Central memory CD8-positive, alpha-beta T cell (primary cell): ENCODE measurements at places on chromosomes 2 and 18.

GRCh38 chr18:42287047-42287446 lies 332.0 kb downstream of the PIK3C3 start:
- DNase-seq = no peak

DNA sequence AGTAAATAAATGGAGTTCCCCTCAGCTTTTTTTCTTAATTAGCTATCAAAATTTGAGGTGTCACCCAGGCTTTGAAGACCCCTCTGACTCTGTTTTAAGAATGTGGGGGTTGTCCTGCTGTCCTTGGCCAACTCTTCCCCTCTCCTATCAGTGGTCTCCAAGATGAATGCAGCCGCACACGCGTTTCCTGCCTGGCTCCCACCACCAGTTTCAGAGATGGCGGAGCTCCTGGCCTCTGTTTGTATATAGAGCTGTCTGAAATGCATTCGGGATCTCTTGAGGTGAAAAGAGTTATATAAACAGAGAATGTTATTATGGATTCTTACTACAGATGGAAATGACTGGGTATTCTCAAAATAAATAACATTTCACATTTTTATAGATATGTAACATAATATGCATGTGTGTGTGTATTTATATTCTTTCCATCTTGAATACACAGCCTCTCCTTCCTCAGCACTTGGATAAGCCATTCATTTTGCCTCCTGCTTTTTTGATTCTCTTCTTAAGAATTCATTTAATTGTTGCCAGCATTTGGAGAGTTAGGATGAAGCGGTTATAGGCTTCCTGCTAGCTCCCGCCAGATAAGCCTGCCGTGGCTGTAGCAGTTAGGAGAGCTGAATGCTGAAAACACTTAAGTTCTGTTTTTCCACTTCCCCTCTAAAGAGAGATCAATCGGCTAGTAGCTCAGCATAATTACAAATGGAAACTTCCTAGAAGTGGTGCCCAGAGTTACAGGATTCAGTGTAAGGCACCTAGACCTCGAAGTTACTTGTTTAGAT lies 659.3 kb upstream of the FANCL start:
- no peak for DNase-seq

DNA sequence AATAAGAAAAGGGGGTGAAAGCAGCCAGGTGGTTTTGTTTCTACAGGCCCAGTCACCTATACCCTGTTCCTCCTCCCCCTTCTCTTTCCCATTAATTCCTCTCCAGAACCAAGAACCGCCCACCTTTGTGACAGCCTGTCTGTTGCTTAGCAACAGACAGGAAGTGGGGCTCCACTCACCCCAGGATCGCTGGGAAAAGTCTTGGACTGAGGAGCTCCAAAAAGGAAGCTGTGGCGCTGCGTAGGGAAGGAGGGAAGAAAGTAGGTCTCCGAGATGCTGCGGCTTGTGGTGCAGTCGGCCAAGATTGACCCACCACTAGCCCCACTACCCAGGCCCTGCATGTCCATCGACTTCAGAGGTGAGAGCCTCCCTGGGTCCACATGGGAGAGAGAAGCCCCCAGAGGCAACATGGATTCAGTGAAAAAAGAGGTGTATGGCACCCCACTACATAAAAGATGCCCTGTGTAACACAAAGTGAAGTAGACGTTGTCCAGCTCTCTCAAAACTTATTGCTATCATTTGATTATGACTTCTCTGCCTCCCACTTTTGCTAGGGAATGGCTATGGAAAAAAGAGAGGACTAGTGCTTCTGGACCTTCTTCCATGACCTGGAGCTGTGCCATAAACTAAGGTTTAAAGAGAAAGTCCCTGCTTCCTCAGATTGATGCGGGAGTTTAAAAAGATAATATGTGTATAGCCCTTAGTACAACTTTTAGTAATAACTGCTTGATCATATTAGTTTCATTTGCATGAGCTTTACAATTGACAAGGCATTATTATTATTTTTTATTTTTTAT lies at the start of gene FER1L5:
TSS of gene FER1L5 (plus strand) at position 201 of the 797 bp plus-strand sequence. CDS start at position 274, 73 bp downstream.
- DNase-seq = no peak

DNA sequence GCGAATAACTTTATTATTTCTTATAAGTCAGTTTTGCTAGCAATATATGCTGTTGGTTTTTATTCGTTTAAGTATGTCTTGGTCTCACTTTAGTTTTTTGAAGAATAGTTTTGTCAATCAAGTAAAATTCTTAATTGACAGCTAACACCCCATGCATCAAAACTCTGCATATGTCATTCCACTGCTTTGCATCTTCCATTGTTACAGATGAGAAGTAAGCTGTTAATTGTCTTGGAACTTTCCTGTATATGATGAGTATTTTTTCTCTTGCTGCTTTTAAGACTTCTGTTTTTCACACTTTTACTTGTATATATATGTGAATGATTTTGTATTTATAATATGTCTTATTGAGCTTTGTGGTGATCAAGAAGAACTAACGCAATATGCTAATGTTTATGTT lies 1048.4 kb downstream of the CNTNAP5 start:
- DNase-seq = no peak

- DNase-seq = no peak
Measured at GRCh38 chr2:46441838-46442712, 37.3 kb upstream of the TMEM247 start.

- DNase-seq = no peak
Measured at GRCh38 chr2:69559442-69560146, 83.9 kb downstream of the AAK1 start.

GRCh38 chr18:50281972-50282520 lies 723 bp upstream of the MBD1 start:
- DNase-seq = no peak

GRCh38 chr2:104733226-104733943 lies 120.5 kb upstream of the POU3F3 start:
- DNase-seq = no peak

- no peak for DNase-seq
Measured at GRCh38 chr2:139386401-139386800, 606.2 kb upstream of the NXPH2 start.

GRCh38 chr2:242029422-242030225 lies 160.1 kb downstream of the RTP5 start:
- no peak for DNase-seq

- no peak for DNase-seq
Measured at GRCh38 chr2:33145459-33145858, 198.7 kb downstream of the LTBP1 start.

- no peak for DNase-seq
Measured at GRCh38 chr2:150046211-150046610, 441.3 kb downstream of the RND3 start.

DNA sequence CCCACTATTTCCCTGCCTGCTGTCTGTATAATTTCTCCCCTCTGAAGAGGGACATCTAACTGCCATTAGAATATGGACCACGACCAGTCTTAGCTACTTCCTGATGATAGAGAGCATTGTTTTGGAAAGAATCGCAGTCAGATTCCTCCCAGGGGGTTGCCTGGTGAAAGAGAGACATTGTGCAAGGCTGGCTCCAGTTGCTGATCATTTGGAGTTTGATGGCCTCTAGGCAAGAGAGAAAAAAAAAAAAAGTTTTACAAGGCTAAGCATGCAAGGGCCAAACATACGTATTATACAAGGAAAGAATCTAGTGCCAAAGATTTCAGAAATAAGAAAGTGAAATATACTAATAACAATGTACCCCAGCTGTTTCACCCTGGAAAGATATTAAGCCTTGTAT lies 182.2 kb downstream of the CMPK2 start:
- DNase-seq = no peak

GRCh38 chr2:58620093-58620492 lies 379.0 kb upstream of the FANCL start:
- DNase-seq = no peak

- no peak for DNase-seq
Measured at GRCh38 chr2:54728669-54729120, 5.2 kb downstream of the EML6 start.

- no peak for DNase-seq
Measured at GRCh38 chr2:43853141-43854081, 14.6 kb downstream of the ABCG8 start.

GRCh38 chr2:178829299-178829960 lies 22.2 kb upstream of the TTN start:
- no peak for DNase-seq

GRCh38 chr2:143473820-143474219 lies 344.6 kb downstream of the ARHGAP15 start:
- no peak for DNase-seq

GRCh38 chr18:73975266-73975665 lies 172.4 kb downstream of the FBXO15 start:
- no peak for DNase-seq

DNA sequence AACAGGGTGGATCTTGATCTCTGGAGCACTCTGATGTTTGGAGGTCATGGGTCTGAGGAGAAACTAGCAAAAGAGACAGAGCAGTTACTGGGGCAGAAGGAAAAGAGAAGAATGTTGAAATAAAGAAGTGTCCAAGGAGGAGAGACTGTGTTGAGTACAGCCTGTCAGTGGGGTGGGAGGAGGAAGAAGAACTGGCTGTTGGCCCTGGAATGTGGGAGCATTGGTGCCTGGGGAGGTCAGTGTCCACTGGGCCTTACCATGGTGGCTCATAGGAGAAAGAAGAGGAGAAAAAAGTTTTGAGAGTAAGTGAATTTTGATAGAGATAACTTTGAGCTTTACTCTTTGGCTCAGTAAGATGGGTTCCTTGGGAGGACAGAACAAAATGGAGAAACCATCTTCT lies 499.0 kb downstream of the TXNL1 start:
- DNase-seq = no peak

- DNase-seq = no peak
Measured at GRCh38 chr2:37085731-37086147, 1.4 kb downstream of the GPATCH11 start.

DNA sequence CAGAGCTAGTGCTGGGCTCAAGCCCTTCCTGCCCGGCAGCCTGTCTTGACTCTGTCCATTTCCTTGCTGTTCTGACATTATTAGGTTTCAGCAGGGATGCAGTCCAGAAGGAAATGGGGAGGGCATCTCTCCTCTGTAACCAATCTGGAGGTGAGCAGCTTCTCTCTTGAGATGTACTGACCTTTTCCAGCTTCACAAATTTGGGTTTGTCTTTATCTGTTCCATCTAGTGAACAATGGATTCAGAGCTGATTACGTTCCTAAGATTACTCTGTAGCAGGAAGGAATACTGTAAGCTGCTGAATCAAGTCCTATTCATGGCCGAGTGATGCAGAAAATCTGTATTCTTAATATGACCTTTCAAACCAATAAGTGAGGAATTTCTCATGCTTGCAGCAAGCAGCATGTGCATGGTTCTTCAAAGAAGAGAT lies 11.0 kb downstream of the PLA2R1 start:
- DNase-seq = no peak

GRCh38 chr2:137387044-137387443 lies 577.2 kb upstream of the HNMT start:
- DNase-seq = no peak

DNA sequence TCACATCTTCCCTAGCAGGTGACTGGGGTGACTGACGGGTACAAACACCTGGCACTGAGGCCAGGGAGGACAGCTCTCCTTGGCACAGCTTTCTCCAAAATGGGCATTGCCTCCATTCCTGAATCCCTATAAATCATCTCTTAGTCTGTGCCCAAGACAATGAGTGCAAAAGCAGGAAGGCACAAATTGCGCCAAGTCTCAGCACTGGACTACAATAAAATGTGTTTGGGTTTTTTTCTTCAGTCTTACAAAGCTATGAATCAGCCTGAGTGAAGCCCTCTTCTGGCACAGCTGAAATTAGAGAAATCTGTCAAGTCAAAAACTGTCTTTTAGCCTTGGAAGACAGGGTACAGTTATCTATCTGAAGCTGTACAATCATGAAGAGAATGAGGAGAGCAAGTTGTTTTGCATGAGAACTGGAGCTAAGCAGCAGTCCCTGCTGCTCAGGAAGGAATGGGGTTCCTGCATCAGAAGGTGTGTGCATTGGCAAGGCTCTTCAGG lies 90.8 kb downstream of the EPB41L3 start:
- no peak for DNase-seq

DNA sequence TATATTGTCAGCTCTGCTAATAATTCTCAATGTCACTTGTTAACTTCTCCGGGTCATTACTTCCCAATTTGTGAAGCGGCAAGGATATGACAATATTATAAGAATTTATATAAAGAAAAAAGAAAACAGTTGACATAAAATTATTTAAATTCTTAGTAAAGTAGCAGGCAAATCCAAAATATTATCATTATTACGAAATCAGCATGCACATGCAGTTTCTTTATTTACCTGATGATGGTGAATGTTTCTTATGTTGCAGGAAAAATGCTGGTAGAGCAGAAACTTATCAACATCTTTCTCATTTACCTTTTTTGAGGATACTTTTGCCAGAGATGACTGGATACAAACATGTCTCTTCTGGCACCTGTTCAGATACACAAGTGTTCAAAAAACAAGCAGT lies 38.1 kb downstream of the SRBD1 start:
- no peak for DNase-seq

- DNase-seq = no peak
Measured at GRCh38 chr18:48851599-48851960, 99.2 kb downstream of the SMAD7 start.

DNA sequence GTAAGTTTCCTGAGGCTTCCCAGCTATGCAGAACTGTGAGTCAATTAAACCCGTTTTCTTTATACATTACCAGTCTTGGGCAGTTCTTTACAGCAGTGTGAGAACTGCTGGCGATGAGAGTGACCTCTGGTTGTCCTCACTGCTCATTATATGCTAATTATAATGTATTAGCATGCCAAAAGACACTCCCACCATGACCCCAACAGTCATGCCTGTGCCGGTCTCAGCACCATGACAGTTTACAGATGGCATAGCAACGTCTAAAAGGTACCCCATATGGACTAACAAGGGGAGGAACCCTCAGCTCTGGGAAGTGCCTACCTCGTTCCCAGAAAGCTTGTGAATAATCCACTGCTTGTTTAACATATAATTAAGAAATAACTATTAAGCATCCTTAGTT lies 8.1 kb upstream of the IL1A start:
- no peak for DNase-seq

- DNase-seq = no peak
Measured at GRCh38 chr2:66431846-66432587, 2.9 kb upstream of the MEIS1 start.

GRCh38 chr2:54618646-54619565 lies 104.6 kb upstream of the EML6 start:
- DNase-seq = no peak

GRCh38 chr18:42087876-42088275 lies 132.8 kb downstream of the PIK3C3 start:
- DNase-seq = no peak

- no peak for DNase-seq
Measured at GRCh38 chr2:8966123-8966908, 37.2 kb downstream of the MBOAT2 start.

- DNase-seq = no peak
Measured at GRCh38 chr18:31199190-31199769, 36.6 kb upstream of the DSC1 start.

- no peak for DNase-seq
Measured at GRCh38 chr2:8602809-8603208, 79.0 kb upstream of the ID2 start.

- no peak for DNase-seq
Measured at GRCh38 chr2:106065983-106066820, 127.9 kb downstream of the UXS1 start.

- DNase-seq = no peak
Measured at GRCh38 chr2:213167271-213167930, 16.0 kb upstream of the IKZF2 start.

GRCh38 chr18:6891788-6892187 lies 162.3 kb downstream of the ARHGAP28 start:
- DNase-seq = no peak

- no peak for DNase-seq
Measured at GRCh38 chr2:69720404-69720803, 21.5 kb upstream of the ANXA4 start.
